ENCODE measurements at places on chromosomes 7 and 10.

DNA sequence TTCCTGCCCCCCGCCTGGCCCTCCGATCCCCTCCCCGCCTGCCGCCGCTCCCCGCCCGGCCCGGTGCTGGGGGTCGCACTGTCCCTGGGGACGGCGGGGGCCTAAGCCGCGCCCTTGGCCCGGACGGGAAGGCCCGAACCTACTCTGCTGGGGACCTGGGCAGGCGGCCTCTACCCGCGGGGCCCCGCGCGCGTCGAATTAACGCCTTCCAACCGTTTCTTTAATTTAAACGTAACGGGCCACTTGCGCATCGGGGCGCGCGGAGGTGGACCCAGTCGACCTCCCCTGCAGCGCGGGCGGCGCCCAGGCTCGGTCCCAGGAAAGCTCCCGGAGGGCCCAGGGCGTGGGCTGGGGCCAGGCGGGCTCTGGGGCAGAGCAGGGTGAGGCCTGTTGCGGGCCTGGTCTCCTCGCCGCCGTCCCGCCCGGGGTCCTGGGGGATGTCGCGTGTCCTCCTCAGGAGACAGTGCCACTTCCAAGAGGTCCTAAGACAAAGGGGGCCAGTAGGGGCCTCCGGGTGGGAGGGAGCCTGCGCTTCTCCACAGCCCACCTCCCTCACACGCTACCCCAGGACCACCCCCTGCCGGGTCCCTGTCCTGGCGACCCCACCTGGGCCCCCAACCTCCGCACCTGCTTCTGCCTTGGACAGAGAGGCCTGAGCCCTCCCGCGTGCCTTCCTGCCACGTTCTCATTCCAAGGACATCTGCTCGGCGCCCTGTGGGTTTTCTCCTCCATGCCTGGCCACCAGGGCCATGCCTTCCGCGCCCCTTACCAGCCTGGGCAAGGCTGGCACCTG, 658 bp upstream of the PTPRN2 start:
- DNase-seq: no peak

DNA sequence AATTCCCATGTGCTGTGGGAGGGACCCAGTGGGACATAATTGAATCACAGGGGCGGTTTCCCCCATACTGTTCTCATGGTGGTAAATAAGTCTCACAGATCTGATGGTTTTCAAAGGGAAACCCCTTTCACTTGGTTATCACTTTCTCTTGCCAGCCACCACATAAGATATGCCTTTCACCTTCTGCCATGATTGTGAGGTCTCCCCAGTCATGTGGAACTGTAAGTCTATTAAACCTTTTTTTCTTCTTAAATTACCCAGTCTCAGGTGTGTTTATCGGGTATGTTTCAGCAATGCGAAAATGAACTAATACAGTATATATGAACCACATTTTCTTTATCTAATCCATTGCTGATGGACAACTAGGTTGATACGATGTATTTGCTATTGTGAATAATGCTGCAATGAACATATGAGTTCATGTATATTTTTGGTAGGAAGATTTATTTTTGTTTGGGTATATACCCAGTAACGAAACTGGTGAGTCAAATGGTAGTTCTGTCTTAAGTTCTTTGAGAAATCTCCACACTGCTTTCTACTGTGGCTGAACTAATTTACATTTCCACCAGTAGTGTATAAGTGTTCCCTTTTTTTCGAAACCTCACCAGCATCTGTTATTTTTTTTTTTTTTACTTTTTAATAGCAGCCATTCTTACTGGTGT, 70.0 kb upstream of the HGF start:
- no peak for DNase-seq

GRCh38 chr10:110389255-110389654, 84.5 kb upstream of the SMNDC1 start:
- peak; percentile 33 for DNase-seq

DNA sequence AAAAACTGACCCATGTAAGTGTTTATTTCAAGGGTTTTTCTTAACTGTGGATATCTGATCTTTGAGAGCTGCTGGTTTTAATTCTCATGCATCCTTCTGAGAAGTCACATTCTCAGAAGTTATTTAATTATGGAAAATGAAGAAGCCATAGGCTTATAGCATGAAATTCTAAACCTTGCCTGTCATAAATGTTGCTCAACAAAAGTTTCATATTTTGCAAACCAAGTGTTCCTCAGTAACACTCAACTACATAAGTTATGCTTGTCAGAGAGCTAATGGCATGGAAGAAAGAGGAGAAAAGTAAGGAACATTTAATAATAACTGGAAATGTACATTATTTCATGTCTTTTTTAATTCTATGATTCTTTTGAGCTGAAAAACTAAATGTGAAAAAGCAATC, 78.6 kb upstream of the MPP7 start:
- no peak for DNase-seq

DNA sequence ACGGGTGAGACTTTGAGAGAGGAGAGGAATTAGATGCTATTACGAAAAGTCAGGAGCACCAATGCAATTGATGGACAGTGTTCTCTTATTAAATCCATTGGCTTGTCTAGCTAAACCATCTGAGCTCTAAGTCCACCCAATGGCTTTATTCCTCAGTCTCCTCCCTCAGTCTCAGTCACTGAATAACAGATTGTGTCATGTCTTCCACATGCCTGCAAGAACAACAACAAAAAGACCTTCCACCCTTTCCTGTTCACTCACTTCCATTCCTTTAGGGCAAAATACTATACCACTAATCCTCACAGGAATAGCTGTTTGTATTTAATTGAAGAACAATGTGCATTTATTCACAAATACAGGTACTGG, 154.8 kb upstream of the LAMB4 start:
- DNase-seq: no peak

DNA sequence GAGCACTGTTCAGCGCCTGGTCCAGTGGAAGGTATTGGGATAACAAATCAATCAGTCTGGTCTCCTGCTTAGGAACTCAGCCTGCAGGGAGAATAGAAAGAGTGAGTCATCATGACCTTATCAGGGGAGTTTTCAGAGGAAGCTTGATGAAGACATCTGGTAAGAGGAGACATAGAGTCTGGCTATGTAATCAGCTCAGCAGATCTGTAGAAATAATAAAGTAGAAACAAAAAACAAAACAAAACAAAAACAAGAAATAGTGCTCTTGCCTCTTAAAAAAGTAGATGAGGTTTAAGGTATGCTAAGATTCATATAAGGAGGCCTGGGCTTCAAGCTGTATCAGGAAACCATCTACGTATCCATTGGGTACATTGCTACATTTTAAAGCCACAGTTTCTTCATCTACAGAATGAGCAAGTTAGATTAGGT, 14.4 kb downstream of the TAS2R41 start:
- DNase-seq: no peak

DNA sequence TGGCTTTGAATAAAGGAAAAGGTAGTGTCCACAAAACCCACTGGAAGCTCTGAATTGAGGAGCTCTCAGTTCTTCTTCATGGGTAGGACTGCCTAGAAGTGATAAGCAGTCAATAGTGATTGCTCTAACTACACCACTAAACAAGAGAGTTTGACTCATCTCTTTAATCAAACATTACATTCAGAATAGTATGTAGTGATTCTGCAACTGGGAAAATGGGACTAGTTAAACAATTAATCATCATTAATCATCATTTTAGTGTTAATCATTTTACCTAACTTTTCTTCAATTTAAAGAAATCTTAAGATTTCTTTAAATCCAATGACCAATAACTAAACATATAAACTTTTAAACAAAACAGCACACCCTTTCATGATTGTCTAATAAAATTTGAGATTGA, 484.0 kb upstream of the FZD8 start:
- no peak for DNase-seq

- no peak for DNase-seq
Observed at GRCh38 chr7:151429237-151429559, 10.7 kb downstream of the CRYGN start.

DNA sequence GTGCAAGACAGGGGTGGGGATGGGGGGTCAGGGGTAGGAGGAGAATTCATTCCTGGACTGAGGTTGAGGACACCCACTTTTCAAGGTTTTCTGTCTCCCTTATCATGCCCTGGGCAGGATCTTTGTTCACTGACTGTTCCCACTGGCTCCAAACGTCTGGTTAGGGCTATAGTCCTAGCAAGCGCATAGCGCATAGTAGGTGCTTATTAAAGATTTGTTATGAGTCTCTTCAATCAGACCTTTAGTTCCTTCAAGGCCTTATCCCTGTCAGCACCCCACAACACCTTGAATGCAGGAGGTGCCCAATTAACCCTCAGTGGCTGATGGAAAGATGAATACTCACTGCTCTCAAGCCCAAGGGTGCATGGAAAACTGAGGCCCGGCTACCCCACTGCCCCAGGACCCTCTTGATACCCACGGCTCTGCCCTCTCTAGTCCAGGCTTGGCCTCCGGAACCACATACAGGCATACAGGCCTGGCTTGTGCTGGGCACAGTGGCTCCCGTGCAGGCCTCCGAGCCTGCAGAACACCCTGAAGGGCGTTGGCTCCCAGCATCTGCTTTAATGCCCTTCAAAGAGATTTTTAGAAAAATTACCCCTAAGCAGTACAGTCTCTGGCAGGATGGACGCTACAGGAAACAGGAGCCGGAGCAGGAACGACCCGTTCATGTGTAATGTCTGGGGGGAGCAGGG, 177.7 kb downstream of the SH3PXD2A start:
- DNase-seq: no peak

DNA sequence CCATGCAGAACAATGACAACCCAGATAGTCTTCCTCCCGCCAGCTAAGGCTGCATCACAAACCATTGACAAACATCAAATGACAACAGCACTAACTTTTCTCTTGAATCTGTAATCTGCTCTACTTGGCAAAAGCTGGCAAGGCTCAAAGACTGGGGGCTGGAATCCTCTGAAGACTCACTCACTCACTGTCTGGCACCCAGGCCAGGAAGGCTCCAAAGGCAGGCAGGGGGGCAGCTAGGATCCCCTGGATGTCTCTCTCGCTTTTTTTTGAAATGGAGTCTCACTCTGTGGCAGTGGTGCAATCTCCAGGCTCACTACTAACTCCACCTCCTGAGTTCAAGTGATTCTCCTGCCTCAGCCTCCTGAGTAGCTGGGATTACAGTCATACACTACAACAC, 159.7 kb upstream of the GPR26 start:
- no peak for DNase-seq

DNA sequence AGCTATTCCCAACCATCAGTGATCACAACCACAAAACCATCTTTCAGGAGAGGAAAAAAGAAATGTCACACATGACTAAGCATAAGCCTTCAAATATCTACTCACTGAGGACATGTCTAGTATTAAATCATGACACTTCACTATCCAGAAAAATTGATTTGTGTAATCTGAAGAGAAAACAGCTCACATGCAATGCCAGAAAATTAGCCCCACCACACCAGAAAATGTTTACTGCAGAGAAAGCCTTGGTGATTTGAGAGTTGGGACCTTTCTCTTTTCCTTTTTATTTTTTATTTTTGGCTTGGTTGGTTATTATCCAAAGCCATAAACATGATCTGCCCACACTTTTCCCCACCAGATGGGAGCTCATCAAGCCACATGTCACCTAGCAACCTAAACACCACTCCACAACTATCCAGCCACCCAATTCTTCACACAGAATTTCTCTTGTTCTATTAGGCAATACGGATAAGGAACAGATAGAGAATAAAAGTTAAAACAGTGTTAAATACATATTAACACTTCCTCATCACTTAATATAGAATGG, 3.1 kb downstream of the PARD3 start:
- DNase-seq: no peak

GRCh38 chr7:22561895-22562593, 62.1 kb upstream of the STEAP1B start:
- no peak for DNase-seq

- DNase-seq: no peak
Observed at GRCh38 chr7:94250987-94251386, 143.7 kb upstream of the COL1A2 start.

- DNase-seq: no peak
Observed at GRCh38 chr7:111210996-111211395, 120.1 kb downstream of the LRRN3 start.

- DNase-seq: no peak
Observed at GRCh38 chr7:50957431-50957830, 174.7 kb upstream of the GRB10 start.

DNA sequence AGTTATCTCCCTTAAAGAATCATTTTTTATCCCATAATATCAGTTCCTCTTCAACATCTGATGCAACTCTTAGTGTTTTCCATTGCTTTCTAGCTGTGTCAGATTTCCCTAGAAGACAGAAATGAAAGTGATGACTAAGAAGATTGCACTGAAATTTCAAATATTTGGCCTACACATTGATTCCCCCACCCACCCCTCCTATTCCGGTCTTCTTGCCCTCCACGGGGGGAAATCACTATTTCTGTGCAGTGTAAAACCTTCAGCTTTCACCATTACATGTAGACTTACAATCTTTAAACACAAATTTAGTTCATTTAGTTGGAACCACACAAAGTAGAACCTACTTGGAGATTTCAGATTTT, 63.7 kb upstream of the IL6 start:
- DNase-seq: no peak

DNA sequence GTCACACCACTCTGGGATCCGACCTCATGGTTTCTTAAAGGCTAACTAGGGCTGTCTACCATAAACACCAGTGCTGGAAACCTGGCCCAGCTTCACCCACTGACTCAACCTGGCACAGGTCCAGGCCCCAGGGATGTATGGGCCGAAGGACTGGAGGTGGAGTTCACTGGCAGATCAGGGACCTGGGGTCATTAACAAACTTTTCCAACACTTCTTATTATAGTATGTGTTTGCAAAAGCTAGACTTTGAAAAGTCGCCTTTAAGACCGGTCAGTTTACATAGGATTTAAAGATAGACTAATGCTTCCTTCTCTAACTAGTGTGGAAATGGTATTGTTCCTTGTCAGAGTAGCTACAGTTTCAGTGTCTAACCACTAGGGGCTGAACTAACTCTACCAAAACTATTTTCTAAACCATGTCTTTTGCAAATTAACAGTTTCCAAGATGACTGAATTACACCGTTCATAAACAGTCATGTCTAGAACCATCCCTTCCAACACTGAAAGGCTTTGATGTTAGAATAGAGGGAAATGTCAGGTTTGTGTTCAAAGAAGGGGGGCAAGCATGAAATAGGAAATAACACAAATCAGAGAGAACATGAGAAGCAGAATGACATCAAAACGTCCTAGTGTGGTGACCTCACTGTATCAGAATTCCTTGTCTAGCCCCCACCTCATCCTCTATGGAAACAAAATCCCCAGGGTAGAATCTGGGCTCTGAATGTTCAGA, 29.7 kb downstream of the STN1 start:
- DNase-seq: peak; percentile 50

DNA sequence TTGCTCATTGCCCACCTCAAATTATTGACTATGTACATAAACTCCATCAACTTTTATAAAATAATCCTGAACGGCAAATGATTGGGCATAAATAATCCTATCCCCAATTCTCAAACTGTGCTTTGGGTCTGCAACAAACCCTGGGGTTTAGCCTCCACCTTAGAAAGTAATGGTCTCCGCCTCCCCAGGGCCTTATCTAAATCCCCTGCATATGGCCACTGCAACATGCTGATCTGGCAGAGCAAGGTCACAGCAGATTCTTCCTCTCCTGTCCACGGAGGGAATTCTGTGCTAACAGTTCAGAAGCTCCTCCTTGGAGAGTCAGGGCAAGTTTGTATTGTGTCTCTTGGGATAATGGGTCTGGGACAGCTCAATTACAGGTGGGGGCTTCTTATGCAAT, 18.4 kb downstream of the FXYD4 start:
- DNase-seq: no peak

- DNase-seq: no peak
Observed at GRCh38 chr10:101043363-101043707, 12.3 kb downstream of the SFXN3 start.

- DNase-seq: no peak
Observed at GRCh38 chr10:3426190-3426845, 253.7 kb upstream of the PITRM1 start.

GRCh38 chr10:112896273-112896672, 53.8 kb upstream of the TCF7L2 start:
- no peak for DNase-seq

GRCh38 chr7:48643431-48644013, 280.8 kb upstream of the CDC14C start:
- DNase-seq: no peak

Measured in CD8-positive, alpha-beta memory T cell (primary cell).